ENCODE measurements at places on chromosomes 11 and 22.
A peak's percentile ranks its signal among the peaks of the same experiment; 100 is the strongest.

- no peak for DNase-seq
Observed at GRCh38 chr22:23846081-23846469, 7.3 kb upstream of the DERL3 start.

- peak; percentile 27 for DNase-seq
Observed at GRCh38 chr11:22808571-22809197, 20.9 kb downstream of the SVIP start.

DNA sequence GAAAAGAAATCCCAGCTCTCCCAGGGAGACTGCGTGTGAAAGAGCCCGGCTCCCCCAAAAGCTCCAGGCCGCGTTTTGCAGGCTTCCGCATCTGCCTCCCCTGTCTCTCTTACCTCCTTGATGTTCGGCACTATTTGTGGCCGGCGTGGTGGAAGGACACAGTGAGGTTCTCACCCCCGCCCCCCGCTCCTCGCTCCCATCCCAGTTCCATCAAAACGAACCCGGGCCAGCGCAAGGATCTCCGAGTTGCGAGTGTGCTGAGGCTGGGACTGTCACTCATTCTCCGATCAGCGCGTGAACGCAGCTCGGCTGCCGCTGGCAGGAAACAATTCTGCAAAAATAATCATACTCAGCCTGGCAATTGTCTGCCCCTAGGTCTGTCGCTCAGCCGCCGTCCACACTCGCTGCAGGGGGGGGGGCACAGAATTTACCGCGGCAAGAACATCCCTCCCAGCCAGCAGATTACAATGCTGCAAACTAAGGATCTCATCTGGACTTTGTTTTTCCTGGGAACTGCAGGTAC is at the start of gene NCAM1:
NCAM1 (plus strand) TSS at position 275 of the 523 bp plus-strand sequence.
- DNase-seq, result peak; percentile 96

DNA sequence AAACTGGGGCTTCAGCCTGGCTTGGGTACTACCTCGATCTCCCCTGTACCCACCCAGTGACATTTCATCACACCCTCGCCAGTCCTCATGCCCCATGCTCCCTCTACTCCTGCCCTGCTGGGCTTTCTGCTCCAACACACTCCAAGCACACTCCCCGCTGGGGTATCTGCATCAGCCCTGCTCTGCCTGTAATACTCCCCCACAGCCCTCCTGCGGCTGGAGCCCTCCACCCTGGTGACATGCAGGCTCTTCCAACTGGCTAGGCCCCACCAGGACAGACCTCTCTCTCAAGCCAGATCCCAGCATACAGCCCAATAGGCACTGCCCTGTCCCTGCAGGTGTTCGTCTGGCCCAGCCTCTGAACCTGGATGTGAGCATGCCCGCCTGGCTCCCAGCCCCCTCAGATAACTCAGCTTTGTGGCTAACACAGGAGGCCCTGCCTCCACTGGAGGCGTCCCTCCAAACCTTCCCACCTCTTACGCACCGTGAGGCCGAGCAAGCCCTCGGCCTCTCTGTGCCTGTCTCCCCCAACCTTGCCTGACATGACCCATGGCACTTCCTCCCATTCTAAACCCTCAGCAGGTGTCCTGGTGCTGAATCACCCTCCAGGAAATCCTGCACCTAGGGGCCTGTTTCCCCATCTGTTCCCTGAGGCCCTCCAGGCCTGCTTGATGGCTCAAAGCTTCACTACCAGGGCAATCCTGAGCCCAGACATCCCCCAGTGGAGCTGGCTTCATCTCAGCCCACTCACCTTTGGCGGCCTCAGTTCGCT is 33.5 kb upstream of the TXNRD2 start:
- DNase-seq, result no peak

DNA sequence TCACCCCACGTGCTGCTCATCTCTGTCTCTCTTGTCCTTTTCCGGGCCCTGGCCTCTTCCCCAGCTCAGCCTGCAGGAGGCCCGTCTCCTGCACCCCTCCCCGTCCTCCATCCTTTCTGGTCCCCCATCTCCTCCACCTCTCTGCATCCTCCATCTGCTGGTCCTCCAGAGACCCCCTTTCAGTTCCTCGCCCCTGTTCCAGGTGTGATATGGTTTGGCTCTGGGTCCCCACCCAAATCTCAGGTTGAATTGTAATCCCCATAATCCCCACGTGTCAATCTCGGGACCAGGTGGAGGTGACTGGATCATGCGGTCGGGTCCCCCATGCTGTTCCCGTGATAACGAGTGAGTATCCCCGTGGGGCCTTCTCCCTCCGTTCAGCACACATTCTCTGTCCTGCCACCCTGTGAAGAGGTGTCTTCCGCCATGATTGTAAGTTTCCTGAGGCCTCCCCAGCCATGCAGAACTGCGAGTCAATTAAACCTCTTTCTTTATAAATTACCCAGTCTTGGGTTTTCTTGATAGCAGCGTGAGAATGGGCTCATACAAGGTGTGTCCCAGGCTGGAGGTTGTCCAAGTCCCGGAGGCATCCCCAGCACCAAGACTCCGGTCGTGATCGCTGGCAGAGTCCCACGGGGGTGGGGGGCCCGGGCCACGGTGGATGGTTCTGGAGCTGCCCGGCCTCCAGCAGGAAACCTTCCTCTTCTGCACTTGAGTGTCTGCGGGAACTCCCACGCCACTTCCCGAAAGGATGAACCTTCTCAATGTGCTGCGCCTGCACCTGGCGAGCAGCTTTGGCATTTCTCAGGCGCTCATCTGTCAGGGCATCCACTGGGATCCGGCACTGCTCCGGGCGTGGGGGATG is 29.0 kb upstream of the TOLLIP start:
- DNase-seq, result no peak

DNA sequence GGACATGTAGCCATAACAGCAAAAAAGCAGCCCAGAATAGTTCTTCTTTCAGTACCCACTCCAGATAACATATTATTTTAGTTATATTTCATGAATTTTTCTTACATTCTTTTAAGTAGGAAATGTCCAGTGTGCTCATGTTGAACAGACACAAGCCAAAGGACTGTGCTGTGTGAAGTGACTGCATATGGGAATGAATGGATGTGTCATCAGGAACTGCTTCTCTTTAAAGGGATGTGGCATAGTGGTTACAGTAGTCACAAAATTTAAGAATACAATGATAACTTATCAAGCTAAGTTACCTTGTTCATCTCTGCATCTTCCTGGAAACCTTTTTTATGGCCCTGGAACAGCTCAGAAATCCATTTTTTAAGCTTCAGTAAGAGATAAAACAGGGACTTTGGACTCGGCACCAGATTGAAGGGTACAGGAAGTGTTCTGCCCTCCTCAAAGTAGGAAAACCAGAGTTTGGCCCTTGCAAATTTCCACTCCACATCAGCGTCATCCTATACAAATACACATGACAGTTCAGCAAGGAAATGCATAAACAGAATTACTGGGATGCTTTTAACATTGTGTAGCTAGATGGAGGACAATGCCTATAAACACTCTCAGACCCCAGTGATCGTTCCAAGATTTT is 112.8 kb downstream of the TRPC6 start:
- no peak for DNase-seq

GRCh38 chr22:39379756-39380730 is 19.5 kb upstream of the TAB1 start:
- no peak for DNase-seq

DNA sequence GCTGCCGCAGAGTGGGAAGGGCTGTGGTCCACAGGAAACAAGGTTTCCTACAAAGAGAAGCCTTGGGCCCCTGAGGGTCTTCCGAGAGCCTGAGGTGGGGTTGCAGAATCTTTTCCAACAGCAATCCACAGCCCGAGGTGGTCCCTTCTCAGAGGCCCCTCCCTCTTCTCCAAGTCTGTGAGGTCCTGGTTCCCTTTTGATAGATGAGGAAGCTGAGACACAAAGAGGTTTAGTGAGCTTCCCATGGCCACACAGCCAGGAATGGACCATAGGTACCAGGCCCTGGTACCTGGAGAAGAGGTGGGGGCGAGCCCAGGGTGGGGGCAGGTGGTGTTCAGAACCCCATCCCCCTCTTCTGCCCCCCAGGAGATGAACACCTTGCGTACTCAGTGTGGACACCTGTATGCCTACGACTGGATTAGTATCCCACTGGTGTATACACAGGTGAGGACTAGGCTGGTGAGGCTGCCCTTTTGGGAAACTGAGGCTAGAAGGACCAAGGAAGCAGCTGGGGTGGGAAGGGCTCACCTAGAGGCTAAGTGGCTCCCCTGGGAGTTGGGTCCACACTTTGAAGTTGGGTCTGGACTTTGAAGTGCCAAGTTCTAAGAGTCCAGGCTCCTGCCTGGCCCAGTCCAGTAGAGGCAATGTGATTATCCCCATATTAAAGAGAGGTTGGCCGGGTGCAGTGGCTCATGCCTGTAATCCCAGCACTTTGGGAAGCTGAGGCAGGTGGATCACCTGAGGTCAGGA is 7.0 kb downstream of the BEST1 start:
- DNase-seq, result no peak

- DNase-seq, result peak; percentile 46
Observed at GRCh38 chr11:33375688-33376311, 118.6 kb downstream of the HIPK3 start.

DNA sequence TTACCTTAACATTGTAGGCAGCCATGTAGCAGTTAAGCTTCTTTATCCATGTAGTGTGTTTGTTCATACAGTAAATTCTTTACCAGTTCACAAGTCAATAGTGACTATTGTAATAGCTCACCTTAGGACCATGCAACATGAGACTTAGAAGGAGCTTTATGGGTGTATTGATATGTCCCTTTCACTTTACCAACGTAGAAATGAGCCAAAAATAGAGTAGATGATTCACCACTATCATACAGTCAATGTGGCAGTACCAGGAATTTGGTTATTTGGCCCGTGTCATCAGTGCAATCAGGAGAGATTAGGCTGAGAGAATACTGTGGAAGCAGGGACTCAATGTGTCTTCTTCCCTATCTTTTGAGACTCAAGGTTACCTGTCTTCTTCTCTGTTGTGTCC is 4.7 kb downstream of the ZDHHC13 start:
- DNase-seq, result no peak

DNA sequence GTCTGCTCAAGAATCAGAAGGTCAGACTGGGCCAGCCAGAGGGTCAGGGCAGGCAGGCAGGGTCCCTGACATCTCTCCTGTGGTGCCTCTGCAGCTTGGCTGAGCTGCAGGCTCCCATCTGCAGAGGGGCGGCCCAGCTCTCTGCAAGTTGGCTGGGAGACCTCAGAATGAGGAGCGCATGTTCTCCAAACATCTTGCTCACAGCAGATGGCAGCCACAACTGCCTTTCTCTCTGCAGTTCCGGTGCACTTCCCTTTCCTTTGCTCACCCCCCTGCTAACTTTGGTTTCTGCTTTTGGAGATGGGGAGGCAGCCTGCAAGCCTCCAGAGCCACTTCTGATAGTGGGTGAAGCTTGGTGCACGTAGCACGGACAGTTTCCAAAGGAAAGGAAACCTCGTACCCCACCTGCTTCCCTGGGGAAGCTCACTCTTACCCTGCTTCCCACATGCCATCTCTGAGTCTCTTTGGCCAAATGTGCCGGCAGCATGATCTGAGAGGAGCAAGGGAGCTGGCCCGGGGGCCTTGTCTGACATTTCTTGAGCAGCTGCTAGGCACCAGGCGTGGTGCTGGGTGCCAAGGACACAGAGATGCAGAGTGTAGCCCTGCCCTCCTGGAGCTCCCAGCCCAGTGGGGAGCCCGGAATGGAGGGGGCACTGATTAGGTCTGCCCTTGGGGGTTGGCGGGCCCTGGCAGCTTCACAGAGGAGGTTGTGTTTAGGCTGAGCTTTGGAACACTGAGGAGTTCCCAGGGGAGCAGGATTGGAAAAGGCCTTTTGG is 18.2 kb downstream of the DAGLA start:
- no peak for DNase-seq

GRCh38 chr11:131802440-131803115 is 432.2 kb downstream of the NTM start:
- DNase-seq, result no peak

DNA sequence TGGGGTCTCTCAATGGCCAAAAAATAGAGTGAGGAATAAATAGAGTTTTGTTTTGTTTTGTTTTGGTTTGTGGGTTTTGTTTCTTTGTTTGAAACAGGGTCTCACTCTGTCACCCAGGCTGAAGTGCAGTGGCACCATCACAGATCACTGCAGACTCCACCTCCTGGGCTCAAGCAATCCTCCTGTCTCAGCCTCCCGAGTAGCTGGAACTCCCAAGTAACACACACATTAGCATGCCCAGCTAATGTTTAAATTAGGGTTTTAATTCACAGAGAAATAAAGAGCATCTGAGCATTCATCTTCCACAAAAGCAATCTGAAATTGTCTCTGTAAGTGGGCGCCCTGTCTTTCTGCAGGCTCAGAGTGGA is 9.2 kb upstream of the IFITM3 start:
- no peak for DNase-seq

DNA sequence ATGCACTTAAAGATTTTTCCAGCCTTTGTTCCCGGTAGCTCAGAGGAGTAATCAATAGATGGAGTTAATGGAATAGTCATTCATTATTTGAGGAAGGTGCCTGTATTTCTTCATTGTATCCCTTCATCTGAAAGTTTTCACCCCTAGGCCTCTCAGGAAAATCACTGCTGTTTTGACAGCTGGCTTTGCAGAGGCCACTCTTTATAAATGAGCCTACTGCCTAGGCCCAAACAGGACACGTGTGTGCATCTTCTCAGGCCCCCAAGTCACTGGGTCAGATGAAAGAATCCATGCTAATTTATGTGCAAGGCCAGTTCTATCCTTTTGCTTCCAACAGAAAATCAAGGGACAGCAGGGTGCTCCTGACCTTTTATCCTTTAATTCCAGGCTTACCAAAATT is 76.8 kb downstream of the MPPED2 start:
- no peak for DNase-seq

- no peak for DNase-seq
Observed at GRCh38 chr11:130522284-130522961, 74.0 kb downstream of the ADAMTS15 start.

GRCh38 chr11:44829838-44830237 is 103.1 kb downstream of the TSPAN18 start:
- no peak for DNase-seq

Data from NCI-H1105 treated with DMSO at 0.1 percent for 48 hours (cell line).